ENCODE measurements at places on chromosomes 2 and 18.
A peak's percentile ranks its signal among the peaks of the same experiment; 100 is the strongest.

- DNase-seq, result no peak
- H3K27me3 ChIP-seq, result no peaks in the 10 kb centered on the region
- no peaks in the 10 kb centered on the region for H3K4me1 ChIP-seq
- no peaks in the 10 kb centered on the region for H3K36me3 ChIP-seq
Observed at GRCh38 chr18:46414863-46415262, 242.2 kb downstream of the LOXHD1 start.

- no peak for DNase-seq
- H3K36me3 ChIP-seq, result no peaks in the 10 kb centered on the region
- no peaks in the 10 kb centered on the region for H3K27me3 ChIP-seq
Observed at GRCh38 chr2:143068509-143068908, 60.7 kb upstream of the ARHGAP15 start.

DNA sequence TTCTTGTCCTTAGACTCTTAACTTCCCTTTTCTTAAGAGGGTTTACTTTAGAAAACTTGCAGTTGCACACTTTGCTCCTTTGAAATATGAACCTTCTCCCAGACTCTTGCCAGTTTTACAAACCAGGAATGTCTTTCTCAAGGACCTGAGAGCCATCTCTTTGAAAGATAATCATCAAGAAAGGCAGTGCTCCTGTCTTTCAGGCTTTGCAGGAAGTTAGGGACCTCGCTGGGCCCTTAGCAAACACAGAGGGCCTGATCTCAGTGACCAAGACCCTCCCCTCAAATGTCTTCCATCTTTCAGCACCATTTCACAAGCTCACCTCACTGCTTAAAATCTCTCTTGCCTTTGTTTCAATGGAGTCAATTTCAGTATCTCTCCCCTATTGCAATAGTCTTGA, 32.0 kb upstream of the NYAP2 start:
- no peak overlapping the region for H3K27ac ChIP-seq

DNA sequence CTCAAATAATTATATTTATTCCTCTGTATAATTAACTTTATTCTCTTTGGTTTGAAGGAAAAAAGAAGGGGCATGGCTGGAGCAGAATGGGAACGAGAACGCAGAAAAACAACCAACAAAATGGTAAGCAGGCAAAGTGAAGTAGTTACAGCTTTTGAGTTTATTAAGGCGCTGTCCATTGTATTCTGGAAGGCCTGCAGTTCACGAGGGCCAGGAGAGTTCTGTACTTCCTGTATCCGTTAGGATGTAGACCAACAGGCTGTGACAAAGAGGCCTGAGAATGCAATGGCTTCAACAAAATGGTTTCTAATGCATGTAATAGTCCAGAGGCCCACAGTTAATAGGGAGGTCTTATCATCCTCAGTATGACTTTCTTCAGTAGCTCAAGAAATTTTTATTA, 32.5 kb upstream of the SP100 start:
- H3K27ac ChIP-seq, result no peak overlapping the region
- H3K4me3 ChIP-seq, result no peak overlapping the region
- H3K27me3 ChIP-seq, result no peaks in the 10 kb centered on the region

DNA sequence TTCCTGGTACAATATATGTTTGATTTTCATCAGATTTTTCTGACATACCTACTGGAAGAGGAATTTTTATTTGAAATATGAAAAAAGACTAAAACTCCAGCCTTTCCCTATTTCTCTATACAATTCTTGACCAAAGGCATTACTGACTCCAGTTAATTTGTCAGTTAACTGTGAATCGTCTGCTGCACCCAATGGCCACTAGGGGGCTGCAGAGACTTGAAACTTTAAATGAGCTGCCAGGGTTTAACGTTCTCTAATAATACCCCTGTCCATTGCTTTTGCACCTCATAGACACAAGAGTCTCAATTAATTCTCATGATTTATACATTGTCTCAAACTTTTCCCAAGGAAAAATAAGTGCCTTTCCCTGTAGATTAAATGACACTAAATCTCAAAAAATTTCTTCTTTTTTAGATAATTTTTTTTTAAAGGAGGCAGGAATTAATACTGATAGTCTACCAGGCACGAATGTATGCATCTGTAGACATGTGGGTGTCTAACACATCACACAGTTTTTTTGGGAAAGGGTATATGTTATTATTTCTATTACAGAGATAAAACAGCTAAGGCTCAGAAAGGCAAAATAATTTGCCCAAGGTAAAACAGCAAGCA, 1.8 kb upstream of the ALK start:
- no peak overlapping the region for H3K27ac ChIP-seq
- H3K36me3 ChIP-seq, result no peaks in the 10 kb centered on the region
- H3K4me3 ChIP-seq, result no peak overlapping the region
- H3K4me1 ChIP-seq, result no peaks in the 10 kb centered on the region
- H3K27me3 ChIP-seq, result peaks cover 37% of the 10 kb centered on the region

GRCh38 chr2:216692636-216693413, 2.5 kb downstream of the IGFBP5 start:
- peak; percentile 72 for DNase-seq
- peak overlapping the region; percentile 85 for H3K27ac ChIP-seq
- H3K4me3 ChIP-seq, result peak overlapping the region; percentile 72
- peaks cover 3% of the 10 kb centered on the region for H3K4me1 ChIP-seq
- no peaks in the 10 kb centered on the region for H3K27me3 ChIP-seq

DNA sequence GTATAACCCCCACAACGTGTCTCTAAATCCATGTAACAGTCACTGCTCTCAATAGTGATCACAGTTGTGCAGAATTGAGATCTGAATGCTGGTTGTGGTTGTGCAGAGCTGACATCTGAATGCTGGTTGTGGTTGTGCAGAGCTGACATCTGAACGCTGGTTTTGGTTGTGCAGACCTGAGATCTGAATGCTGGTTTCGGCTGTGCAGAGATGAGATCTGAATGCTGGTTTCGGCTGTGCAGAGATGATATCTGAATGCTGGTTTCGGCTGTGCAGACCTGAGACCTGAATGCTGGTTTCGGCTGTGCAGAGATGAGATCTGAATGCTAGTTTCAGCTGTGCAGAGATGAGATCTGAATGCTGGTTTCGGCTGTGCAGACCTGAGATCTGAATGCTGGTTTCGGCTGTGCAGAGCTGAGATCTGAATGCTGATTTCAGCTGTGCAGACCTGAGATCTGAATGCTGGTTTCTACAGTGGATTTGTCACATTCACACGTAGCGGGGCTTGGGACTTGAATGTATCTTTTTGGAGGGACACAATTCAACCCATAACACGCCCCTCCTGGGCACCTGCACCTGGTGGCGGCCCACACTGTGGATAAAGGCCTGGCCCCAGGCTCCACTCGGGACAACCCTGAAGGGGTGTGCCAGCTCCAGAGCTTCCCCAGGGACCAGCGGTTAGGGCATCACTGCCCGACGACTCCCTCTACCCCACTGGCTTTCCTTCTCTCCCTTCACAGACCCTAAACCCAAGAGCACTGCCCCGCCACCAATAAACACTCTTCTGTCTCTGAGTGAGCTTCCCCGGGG, 51.1 kb upstream of the SLC66A3 start:
- H3K27ac ChIP-seq, result no peak overlapping the region
- no peaks in the 10 kb centered on the region for H3K36me3 ChIP-seq
- no peaks in the 10 kb centered on the region for H3K27me3 ChIP-seq
- no peaks in the 10 kb centered on the region for H3K4me1 ChIP-seq

GRCh38 chr2:144322379-144322778, 197.5 kb downstream of the ZEB2 start:
- no peak overlapping the region for H3K27ac ChIP-seq
- no peaks in the 10 kb centered on the region for H3K36me3 ChIP-seq
- no peak for DNase-seq
- H3K4me3 ChIP-seq, result no peak overlapping the region
- no peaks in the 10 kb centered on the region for H3K4me1 ChIP-seq

GRCh38 chr2:112290088-112290487, 14.7 kb downstream of the ZC3H6 start:
- no peaks in the 10 kb centered on the region for H3K4me1 ChIP-seq
- H3K4me3 ChIP-seq, result no peak overlapping the region
- no peak for DNase-seq
- H3K36me3 ChIP-seq, result no peaks in the 10 kb centered on the region
- H3K27ac ChIP-seq, result no peak overlapping the region
- no peaks in the 10 kb centered on the region for H3K27me3 ChIP-seq

GRCh38 chr2:109102588-109103233, 26.3 kb upstream of the SH3RF3 start:
- no peaks in the 10 kb centered on the region for H3K36me3 ChIP-seq
- DNase-seq, result no peak
- no peaks in the 10 kb centered on the region for H3K27me3 ChIP-seq
- H3K4me3 ChIP-seq, result no peak overlapping the region
- H3K27ac ChIP-seq, result no peak overlapping the region
- H3K4me1 ChIP-seq, result no peaks in the 10 kb centered on the region

Data from breast epithelium (tissue), 4 donors.